ENCODE measurements at places on chromosomes 6 and 20.

- no peak for DNase-seq
Observed at GRCh38 chr20:62710886-62711702, 2.5 kb downstream of the NTSR1 start.

DNA sequence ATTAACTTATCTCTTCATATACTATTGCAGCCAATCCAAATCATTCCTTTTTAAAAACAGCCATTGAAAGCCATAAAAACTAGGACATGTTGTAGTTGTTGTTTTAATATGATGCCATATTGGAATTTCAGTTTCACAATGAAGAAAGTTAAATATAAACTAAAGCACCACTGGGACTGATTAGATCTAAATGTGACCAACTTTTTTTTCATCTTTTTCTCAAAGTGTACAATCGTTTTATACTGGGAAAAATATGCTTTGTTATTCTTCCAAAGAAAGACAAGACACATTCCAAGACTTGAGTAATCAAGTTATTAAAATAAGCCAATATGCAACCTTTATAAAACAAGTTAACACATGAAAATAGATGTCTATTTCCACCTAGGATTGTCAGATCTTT, 68.5 kb downstream of the THEMIS start:
- peak; percentile 6 for DNase-seq

DNA sequence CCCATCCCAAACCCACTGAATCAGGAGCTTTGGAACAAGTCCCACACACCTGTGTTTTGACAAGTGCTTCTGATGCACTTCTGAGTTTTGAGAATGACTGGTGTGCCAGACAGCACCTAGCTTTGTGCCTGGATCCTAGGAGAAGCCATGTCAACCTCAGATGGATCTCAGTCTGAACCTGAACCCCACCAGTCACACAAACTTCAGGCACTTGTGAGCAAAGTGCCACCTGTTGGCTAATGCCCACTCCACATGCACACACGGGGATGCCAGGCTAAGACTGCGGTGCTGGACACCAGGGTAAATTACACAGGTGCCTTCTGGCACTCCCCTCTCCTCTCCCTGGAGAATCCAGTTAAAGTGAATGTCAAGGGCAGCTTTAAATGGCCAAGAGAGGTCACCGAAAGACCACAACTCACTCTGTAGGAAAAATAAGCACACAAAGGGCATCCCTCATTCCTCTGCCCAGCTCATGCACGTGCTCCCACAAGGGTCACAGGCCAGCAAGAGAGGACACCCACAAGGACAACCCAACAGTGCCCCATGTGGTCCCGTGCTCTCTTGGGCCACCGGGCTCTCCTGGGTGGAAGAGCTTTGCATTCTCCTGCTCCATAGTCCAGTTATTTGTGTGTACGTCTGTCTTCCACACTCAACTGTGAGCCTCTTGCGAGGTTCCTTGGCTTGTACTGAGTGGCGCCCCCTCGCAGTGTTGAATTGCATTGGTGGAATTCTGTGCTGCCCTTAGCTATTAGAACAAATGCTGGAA, 45.6 kb downstream of the TAF8 start:
- DNase-seq: no peak

- no peak for DNase-seq
Observed at GRCh38 chr20:11076434-11077105, 402.8 kb upstream of the JAG1 start.

- DNase-seq: no peak
Observed at GRCh38 chr20:6863798-6864201, 96.3 kb downstream of the BMP2 start.

- peak; percentile 63 for DNase-seq
Observed at GRCh38 chr6:26197933-26198721, 110.9 kb downstream of the HFE start.

DNA sequence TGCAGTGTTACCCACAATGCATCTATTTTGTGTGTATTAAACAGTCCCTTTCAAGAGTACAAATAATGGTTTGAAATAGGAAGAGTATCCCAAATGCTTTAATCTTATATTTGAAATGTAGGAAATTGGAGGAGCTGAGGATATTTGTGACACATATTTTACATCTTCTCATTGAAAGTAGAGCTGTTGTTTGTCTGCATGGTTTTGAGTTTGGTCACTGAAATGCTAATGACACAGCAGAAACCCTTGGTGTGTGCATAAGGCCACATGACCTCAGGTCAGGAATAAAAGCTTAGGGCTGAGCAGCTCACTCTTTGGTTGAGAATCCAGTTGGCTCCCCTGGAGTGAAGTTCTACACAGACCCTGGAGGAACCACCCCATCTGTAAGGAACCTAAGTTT, 49.8 kb downstream of the TPD52L1 start:
- no peak for DNase-seq

- no peak for DNase-seq
Observed at GRCh38 chr6:125192610-125192930, 39.0 kb downstream of the TPD52L1 start.

- DNase-seq: peak; percentile 27
Observed at GRCh38 chr6:87118054-87118453, 23.1 kb upstream of the CGA start.

DNA sequence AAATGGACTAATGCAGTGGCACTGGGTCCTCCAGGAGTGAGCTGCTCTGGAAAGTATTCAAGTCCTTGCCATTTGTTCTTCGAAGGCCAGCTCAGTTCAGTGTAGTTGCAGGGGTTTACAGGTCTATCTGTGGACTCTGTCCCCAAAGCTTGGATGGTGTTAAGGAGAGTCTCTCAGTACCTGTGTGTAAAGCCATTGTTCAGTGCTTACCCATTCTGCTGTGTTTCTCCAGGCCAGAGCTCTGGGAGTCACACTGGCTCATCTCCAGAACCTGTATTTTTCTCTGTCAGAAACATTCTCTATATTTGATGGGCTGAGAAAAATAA, 66.6 kb downstream of the DTD1 start:
- DNase-seq: no peak

- no peak for DNase-seq
Observed at GRCh38 chr20:40462566-40462965, 226.5 kb downstream of the MAFB start.

DNA sequence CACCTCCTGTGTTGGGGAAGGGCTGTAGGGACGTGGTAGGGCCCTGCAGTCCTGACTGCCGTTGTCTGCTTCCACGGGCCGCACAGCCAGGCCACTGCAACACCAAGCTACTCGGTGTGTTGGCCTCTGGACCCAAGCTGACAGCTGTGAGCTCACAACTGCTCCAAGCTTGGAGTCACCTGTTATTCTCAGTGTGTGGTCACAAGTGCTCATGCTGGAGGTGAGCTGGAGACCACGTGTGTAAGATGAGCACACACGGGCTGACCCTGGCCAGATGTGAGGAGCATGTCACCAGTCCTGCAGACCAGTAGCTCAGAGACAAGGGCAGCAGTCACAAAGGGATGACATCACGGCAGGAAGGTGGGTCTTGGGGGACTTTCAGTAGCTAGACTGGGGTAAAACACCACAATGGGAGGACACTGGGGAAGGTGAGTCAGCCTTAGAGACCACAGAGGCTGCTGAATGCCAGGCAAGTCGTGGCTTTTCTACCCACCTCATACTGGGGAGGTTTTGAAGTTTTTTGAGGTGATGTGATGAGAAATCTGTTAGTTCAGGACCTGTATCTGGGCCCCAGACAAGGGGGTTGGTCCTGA, 87.3 kb downstream of the FAM120B start:
- peak; percentile 25 for DNase-seq

DNA sequence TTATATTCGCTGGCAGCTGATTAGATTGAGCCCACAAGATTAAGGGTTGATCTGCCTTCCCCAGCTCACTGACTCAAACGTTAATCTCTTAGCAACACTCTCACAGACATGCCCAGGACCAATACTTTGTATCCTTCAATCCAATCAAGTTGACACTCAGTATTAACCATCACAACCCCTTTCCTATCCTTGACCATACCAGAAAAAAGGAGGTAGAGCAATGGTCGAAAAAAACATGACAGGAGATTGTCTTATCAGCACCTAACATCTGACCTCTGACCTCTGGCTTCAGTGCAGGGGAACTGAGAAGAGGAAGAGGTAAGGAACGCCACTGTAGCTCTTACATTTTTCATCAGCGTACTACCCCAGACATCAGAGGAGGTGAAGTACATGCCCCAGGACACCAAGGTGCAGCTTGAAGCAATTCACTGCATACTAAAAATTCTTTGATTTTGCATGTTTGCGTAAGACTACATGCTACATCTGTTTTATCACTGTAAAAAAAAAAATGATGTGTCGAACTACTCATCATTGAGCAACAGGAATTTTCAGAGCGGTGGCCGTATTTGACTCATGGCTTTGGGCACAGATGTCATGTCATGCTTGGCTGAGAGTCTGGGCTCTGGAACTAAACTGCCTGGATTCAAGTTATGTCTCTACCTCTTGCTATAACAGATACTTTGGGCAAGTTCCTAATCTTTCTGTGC, 188.0 kb upstream of the TAB2 start:
- DNase-seq: peak; percentile 89

- DNase-seq: no peak
Observed at GRCh38 chr6:101883505-101883904, 490.0 kb downstream of the GRIK2 start.

DNA sequence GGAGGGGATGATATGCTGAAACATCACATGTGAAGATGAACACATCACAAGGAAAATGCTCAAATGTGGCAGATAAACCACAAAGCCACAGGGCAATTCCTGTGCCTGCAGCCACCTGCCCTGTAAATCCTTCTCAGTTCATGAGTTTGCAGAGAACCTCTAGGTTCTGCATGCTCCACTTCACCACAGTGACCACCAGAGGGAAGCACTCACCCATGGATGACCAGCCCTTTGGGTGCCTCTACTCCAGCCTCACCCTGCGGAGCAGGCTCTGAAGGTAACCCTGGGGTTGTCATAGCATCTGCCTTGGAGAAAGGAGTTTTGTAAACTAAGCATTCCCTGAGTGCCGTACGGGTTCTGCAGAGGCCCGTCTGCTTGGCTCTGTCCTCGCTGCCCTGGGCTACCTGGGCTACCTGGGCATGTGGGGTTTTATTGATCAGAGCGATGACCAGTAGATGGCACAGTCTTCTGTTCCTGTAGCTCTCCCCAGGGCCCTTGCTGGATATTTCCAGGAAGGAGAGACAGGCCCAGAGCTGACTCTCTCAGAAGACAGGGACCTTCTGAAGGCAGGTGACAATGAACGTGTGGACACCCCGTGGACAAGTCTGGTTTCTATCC, 31.7 kb upstream of the CST1 start:
- DNase-seq: peak; percentile 23

DNA sequence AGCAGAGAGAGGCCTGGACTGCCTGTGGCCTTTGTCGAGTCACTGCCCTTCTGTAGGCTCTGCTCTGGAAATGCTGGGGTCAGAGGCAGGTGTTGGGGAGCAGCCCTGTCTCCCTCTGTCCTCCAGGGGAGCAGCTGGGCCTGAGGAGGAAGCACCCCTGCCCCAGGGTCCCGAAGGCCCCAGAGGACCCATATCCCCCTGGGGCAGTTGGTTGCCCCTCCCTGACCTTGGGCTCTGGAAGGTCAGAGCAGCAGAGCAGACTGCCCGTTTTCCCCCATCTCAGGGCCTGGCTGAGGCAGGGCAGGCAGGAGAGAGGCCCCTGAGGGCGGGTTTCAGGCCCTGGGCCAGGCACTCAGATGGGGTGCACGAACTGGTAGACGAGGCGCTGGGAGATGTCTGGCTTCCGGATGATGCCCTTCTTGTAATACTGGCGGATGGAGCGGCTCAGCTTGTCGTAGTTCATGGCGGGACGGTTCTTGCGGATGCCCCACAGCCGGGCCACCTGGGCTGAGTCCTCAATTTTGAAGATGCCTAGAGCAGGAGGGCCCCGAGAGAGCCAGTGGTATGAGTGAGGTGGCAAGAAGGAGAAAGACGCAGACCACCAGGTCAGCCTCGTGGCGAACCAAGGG, 18.1 kb downstream of the SPDEF start:
- no peak for DNase-seq

- no peak for DNase-seq
Observed at GRCh38 chr20:42338294-42339201, 720.4 kb upstream of the CHD6 start.

DNA sequence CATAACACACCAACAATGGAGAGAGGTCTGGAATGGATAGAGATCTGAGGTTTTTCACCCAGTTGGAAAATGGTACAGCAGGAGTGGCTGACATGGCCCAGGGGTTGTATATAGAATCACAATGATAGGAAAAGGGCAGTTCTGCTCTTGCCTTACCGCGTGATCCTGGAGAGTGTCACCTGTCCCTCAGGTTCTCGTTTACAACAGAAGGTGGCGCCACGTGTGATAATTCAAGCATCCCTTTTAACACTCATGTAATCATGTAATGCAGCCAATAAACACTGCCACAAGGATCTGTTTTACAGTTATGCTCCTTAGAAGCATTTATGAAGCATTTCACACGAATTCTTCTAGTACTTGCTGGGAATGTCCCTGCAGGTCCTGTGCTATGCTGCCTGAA, 12.9 kb upstream of the WFDC2 start:
- no peak for DNase-seq

DNA sequence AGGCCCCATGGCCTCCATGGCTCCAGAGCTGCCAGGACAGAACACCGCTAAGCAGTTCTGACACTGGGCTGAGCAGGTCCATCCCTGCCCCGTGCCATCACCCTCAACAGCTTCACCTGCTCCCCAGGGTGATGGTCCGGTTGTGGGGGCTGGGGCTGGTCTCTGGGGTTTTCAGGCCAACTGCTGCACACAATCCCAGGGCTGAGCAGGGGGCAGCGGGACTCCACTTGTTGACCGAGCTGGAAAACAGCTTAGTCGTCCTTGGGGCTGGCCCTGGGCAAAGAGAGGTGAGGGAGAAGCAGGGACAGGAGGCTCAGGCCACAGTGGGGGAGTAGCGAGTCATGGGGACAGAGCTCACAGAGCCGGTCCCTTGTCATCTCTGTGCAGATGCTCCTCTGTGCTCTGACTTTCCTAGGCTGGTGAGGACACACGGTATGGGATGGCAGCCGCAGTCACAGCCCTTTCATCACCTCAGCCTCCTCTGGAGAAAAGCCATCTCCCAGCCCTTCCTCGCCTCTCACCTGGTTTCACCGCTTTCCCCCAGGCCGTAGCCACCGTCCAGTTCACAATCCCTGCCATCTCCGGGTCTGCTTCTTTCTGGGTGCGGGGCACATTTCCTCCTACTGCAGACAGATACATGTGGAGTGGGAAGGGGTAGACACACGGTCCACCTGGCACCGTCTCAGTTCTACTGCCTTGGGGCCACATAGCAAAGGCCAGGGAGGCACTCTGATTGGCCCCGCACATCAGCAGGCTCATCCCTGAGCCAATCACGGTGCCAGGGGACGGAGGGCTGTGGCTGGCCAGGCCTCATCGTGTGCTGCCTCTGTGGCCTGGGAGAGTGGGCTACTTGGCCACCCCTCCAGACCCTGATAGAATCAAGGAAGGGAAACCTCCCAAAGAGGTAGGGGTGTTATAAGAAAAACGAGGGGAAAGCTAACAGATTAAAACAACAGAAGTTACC, 19.1 kb downstream of the MDFI start:
- no peak for DNase-seq

DNA sequence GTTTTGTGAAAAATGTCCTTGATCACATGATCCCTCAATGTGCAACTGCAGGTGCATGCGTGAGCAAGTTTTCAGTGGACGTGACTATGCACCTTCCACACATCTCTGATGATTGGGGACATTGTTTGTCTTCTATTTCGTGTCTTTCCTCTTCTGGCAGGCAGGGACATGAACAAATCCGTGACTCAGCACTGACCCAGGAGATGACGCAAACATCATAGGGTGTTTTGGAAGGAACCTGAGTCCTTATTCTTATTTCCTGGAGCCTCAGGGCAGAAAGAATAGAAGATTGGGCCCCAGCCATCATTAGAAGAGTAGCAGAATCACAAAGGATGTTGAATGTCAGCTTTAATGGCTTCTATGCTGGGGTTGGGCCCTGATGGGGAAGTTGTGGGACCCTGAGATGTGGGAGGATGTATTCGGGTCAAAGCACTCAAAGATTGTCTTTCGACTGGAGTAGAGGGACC, 11.9 kb upstream of the SIRPD start:
- peak; percentile 78 for DNase-seq

Measured in EL (cell line).